ENCODE measurements at places on chromosomes 7 and 10.

GRCh38 chr7:25263337-25263736 is 35.1 kb upstream of the NPVF start:
- DNase-seq = no peak

GRCh38 chr10:7184660-7185366 is 226.0 kb downstream of the SFMBT2 start:
- no peak for DNase-seq

DNA sequence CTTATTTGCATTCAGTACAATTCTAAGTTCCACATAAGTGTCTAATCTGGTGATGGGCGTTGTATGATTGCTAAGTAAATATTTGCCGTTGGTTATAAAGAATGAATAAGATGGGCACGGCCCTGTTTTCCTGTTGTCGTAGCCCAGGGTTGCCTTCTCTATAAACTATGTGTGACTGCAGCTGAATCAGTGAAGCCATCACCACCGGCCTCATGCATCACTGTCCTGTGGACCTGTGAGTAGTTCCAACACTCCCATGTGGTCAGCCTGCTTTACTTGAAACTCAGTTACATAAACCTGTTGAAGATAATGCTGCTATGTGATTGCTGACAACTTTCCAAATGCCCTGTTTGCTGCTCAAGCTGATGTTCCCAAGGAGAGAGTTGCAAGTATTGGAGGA is 21.6 kb upstream of the KLF6 start:
- no peak for DNase-seq

DNA sequence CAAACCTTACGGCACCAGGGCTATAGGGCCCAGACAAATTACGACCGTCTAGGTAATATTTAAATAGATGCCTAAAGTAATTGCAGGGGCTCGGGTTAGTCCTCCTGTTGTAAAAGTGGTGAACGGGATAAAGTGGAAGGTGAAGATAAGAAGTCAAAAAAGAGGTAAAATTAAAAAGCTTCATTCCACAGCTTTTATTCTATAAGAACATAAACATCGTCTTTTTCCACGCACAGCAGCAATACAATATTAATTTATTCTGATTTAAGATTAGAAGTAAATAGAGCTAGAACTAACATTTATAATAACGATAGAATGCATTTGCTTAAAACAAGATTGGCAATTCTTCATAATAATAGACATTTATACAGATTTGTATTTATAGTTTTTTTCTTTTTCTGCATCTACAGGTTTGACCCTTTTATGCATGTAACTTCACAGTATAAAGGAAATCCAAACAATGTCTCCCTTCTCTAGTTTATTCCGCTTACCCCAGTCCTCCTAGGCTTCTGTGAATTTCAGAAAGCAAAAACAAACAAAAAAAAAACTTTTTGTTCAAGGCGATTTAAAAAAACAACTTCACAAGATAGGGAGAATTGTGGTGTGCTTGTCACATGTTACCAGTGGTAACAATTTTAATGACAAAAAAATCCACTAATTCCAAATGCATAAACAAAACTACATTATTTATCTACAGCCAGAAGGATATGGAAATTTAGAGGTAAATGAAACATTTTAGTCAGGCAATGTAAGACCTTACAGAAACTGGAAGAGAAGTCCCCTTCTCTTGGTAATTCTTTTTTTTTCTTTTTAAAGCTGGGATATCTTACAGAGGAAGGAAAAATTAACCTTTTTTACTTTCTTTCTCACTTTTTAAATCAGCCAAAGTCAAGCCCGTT is 3.4 kb downstream of the HOXA10 start:
- no peak for DNase-seq

DNA sequence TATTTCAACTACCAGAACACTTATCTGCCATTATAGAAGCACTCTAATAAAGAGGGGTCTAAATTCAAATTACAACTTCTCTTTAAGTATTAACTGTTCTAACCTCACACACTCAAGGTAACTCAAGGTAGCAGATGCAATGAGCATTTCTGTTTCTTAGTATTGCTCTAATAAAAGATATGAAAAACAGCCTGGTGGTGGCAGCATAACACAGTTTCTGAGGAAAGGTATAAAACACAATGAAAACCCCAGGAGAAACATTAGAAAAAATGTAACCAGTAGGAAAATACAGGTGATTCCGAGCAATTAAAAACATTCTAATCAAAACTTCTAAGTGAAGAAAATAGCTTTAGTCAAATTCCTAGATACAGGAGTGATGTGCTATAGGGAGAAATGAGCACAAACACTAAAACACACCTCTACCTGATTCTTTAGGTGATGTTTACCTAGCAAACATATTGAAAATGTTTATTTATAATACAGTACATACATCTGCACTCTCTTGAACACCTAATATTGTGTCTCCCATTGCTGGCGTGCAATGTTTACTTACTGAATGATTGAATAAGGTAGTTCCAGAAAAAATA is 3.5 kb downstream of the MKRN1 start:
- DNase-seq = peak; percentile 54

DNA sequence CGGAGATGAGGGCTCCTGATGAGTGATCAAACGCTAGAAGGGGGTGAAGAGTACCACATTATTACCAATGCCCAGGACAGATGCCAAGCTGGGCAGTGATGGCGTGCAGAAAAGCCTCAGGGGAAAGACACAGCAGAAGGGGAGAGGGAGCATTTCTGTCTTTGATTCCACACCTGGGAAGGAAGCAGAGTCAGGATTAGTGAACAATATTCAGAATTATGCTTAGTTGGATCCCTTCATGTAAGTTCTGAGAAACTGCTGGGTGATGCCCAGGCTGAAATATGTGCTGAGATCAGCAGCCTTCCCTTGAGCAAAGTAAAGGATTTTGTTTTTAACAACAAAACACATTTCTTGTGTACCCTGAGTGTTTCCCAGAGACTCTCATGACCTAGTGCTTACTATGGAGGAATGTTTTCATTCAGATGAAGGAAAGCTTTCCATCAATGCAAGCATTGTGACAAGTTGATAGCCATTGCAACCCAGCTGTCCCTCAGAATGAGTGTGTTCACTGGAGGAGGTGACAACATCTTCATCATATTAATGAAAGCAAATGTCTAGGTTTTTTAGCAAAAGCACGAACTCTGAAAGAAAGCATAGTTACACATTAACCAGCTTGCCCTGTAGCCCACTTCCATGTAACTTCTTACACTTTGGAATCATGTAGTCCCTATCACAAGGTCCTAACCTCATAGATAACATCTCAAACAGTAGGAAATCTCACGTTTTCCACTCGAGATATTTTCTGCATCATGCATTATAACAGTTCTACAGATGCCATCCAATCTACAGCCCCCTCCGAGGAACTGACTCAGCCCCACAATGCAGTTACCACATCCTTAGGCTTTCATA is 23.8 kb upstream of the AKR1C1 start:
- no peak for DNase-seq
